ENCODE measurements at places on chromosomes 4 and X. TPM values are rescaled to one million over a fixed set of nuclear protein-coding genes. Genes with fewer than 3 reads are reported as not detected.

MBNL3 gene
- 4.1 TPM for total RNA-seq

CENPVL1 gene
- 0.25 TPM for total RNA-seq

ZNF630 gene
- total RNA-seq = 1.3 TPM

DNA sequence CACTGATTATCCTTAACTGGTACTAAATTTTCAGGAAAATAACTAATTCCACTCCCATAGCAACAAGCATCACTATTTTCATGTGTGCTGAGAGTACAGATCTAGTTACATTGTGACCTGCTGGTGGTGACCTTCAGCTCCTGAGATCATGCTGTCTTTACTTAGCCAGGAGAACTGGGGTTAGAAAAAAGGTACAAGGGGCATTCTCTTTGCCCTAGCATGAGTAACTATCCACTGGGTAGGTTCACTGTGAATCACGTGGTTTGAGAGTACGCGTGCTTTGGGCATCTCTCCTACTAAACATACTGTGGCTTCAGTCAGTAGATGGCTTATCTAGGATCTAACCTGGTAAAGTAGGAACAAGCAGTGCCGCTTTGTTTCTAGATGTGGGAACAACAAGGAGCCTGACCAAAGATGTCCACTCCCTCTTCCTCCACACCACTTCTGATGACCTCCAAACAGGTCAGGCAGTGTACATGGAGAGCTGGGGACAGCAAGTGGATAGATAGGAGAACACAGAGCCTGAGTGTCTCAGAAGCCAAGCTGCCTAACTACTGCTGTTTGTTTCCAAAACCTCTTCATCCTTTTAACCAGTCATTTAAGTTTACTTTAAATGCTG lies 90.2 kb downstream of the CBR4 start:
- no peak for DNase-seq
- no peak overlapping the region for H3K4me3 ChIP-seq
- no peak overlapping the region for H3K27ac ChIP-seq

GRCh38 chrX:75211976-75212375 lies 55.9 kb upstream of the ABCB7 start:
- no peak for DNase-seq
- H3K27me3 ChIP-seq = no peaks in the 10 kb centered on the region
- no peaks in the 10 kb centered on the region for H3K4me1 ChIP-seq
- no peaks in the 10 kb centered on the region for H3K36me3 ChIP-seq

YTHDC1 gene
- total RNA-seq = 87.3 TPM

- no peaks in the 10 kb centered on the region for H3K36me3 ChIP-seq
- no peaks in the 10 kb centered on the region for H3K4me1 ChIP-seq
These were observed 284.8 kb upstream of the FGF13 start for GRCh38 chrX:138996268-138996667.

DNA sequence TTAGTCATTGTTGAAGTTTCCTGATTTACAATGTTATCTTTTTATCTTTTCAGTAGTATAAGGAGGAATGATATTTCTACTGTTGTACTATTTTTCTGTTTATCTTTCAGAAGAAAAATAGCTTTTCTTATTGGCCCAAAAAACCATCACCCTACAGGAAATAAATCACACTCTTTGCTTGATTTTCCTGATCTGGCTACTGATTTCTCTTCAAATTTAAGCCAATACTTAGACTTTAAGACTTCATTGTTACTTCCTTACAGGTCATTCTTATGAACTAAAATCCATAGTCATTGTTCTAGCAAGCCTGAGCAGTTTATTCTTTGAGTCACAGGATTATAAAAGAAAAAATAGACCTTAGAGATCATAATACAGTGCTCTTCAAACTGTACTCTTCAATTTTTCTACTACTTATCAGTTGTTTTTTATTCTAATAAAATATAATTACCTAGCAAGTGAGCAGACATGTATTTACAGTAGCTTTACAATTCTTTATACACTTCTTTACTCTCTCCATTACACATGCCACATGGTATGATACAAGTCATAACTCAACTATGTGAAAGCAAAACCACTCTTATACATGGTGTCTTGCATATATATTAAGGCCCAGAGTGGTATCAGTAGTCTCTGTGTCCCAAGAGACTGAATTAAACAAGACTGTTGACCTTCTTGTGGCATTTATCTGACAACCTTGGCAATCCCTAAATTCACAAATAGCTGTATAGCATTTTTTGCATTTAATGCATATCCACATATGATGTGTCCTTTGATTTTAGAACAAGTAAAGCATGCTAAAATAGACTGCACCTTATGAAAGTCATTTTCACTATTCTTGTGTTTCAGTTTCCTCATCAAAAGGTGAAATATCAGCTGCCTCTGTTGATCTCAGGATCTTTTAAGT lies 47.9 kb downstream of the TET2 start:
- H3K27me3 ChIP-seq = no peaks in the 10 kb centered on the region
- no peaks in the 10 kb centered on the region for H3K36me3 ChIP-seq
- H3K27ac ChIP-seq = peak overlapping the region; percentile 72

- H3K27ac ChIP-seq = no peak overlapping the region
- DNase-seq = peak; percentile 19
- H3K36me3 ChIP-seq = no peaks in the 10 kb centered on the region
These were observed 900.3 kb downstream of the PCDH7 start for GRCh38 chr4:31620476-31620875.

- DNase-seq = peak; percentile 50
- no peak overlapping the region for H3K4me3 ChIP-seq
- no peaks in the 10 kb centered on the region for H3K36me3 ChIP-seq
- peak overlapping the region; percentile 38 for H3K27ac ChIP-seq
These were observed 3.9 kb downstream of the ARL13A start for GRCh38 chrX:100973411-100973810.

USP11 gene
- 80.8 TPM for total RNA-seq

AMTN gene
- not detected for total RNA-seq

P2RY8 gene
- total RNA-seq = not detected

SLC9B1 gene
- 0.36 TPM for total RNA-seq

MXD4 gene
- total RNA-seq = 92.3 TPM

PCDH7 gene
- 40.8 TPM for total RNA-seq

- H3K36me3 ChIP-seq = no peaks in the 10 kb centered on the region
- H3K27me3 ChIP-seq = no peaks in the 10 kb centered on the region
- peak; percentile 66 for DNase-seq
- H3K4me1 ChIP-seq = peaks cover 5% of the 10 kb centered on the region
- H3K27ac ChIP-seq = no peak overlapping the region
These were observed 83.6 kb downstream of the CHM start for GRCh38 chrX:85963736-85964135.

RGN gene
- total RNA-seq = not detected

GRCh38 chr4:22962295-22962694 lies 269.6 kb downstream of the GBA3 start:
- H3K4me1 ChIP-seq = no peaks in the 10 kb centered on the region
- no peaks in the 10 kb centered on the region for H3K27me3 ChIP-seq
- peak; percentile 17 for DNase-seq
- H3K27ac ChIP-seq = no peak overlapping the region
- H3K36me3 ChIP-seq = no peaks in the 10 kb centered on the region
- no peak overlapping the region for H3K4me3 ChIP-seq
